ENCODE measurements at places on chromosomes 13 and 19.

- DNase-seq: no peak
These were observed 156.5 kb downstream of the LMO7 start for GRCh38 chr13:75792526-75793187.

DNA sequence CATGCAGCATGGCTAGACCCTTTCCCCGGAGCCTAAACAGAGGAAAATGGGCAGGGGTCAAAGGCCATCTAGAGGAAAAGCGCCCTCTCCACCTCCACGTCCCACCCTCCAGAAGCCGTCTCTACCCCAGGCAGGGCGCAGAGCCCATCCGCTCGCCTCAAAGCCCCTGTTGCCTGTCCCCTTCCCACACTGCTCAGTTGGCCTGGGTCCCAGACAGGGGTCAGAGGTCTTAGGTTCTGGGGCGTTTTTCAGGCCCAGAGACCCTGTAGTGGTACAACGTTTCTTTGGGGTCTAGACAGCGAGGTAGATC, 285 bp downstream of the TMEM143 start:
- DNase-seq: no peak

GRCh38 chr13:107200491-107200890, 632.6 kb upstream of the ARGLU1 start:
- DNase-seq: no peak

DNA sequence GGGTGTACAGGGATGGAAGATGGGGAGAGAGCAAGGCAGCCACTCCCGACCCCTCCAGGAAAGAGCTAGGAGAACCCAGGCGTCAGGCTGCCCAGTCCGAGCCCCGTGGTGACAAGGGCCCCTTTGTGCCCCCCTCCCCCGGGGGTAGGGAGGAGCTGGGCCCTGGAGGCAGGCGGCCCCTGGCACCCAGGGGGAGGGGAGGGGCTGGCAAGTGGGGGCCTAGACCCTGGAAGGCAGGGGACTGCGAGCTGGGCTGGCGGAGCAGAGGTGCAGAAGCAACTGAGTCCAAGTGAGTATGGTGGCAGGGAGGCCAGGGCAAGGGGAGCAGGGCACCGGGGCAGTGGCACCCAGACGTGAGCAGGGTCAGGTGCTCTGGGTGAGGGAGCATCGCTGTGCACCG, at the start of gene MAG:
MAG (plus strand) TSS at position 246 of the 400 bp plus-strand sequence. CDS start 3,248 bp downstream, outside the sequence.
- no peak for DNase-seq

DNA sequence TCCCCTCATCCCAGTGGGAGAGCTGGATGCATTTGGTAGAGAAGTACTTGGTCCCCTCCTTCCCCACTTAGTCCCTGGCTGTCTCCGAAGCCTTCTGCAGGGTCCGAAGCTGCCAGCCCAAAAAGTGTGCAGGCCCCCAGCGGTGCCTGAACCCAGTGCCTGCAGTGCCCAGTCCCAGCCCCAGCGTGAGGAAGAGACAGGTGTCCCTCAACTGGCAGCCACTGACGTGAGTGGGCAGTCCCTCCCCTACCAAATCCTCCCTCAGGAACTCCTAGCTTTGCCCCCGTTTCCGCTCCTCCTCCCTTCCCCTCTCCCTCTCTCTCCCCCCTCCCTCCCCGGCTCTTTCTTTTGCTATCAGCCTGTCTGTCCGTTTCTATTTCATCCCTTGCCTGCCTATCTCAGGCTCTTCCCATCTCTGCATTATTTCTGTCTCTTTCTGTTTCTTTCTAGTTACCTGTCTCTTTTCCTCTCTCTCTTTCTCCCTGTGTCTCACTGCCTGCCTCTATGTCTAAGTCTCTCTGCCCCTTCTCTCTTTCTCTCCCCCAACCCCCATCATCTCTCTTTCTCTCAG, 1.8 kb upstream of the LTBP4 start:
- DNase-seq: no peak

GRCh38 chr13:110396913-110397381, 89.9 kb downstream of the COL4A2 start:
- DNase-seq: peak; percentile 99

GRCh38 chr13:50766013-50766412, 77.5 kb downstream of the DLEU7 start:
- DNase-seq: no peak

- DNase-seq: peak; percentile 75
These were observed 447.4 kb downstream of the COG6 start for GRCh38 chr13:40102854-40103253.

DNA sequence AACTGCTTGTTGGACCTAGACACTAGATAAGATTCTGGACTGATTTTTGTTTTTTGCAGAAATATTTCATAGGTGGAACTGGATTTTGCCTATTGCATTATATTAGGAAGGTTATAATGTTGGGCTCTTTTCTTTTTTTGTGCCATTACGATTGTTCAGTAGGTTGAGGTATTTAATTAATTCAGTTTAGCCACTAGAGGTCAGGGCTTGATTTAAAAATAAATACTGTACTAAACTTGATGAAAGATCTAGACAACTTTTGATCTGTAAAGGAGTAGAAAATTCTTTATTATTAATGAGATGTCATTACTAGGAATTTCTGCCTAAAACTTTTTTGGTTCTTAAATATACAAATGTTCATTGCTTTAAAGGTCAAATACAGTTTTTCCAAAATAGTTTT, 15.2 kb upstream of the SUPT20H start:
- peak; percentile 46 for DNase-seq

GRCh38 chr19:10259162-10259905, 7.3 kb downstream of the MRPL4 start:
- DNase-seq: peak; percentile 67

GRCh38 chr19:52188822-52189734, 774 bp upstream of the PPP2R1A start:
- DNase-seq: no peak

GRCh38 chr19:50607874-50608785, 31.6 kb downstream of the SYT3 start:
- DNase-seq: peak; percentile 5

DNA sequence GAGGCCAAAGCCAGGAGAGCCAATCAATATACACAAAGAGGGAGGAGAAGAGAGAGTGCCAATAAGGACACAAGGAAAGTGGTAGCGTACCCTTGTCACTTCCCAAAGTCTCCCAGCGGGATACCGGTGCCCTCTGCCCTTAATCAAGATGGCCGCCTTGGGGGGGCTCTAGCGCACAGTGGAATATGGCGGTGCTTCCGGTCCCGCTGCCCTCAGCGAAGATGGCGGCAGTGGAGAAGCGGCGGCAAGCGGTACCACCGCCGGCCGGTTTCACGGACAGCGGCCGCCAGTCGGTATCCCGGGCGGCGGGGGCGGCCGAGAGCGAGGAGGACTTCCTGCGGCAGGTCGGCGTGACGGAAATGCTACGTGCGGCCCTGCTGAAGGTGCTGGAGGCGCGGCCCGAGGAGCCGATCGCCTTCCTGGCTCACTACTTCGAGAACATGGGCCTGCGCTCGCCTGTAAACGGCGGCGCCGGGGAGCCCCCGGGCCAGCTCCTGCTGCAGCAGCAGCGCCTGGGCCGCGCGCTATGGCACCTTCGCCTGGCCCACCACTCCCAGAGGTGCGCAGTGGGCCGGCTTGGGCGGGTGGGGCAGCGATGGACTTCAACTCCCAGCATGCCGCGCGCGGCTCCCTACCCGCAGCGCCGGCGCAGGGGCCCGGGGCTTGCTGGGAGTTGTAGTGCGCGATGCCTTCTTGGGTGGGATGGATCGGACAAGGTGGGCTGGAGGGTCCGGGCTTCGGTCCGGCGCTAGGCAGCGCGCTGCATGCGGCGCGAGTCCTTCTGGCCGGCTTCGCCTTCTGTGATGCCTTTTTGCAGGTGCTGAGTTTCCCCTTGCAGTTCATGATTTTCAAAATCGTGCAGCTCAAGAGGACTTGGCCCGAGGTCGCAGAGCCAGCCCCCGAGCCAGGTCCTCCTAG, at the start of gene TPGS1:
TPGS1 (plus strand) TSS at position 212 of the 918 bp plus-strand sequence; CDS start at position 222, 10 bp downstream.
- DNase-seq: peak; percentile 100

- no peak for DNase-seq
These were observed 9.6 kb downstream of the SH3GL1 start for GRCh38 chr19:4390567-4391305.

DNA sequence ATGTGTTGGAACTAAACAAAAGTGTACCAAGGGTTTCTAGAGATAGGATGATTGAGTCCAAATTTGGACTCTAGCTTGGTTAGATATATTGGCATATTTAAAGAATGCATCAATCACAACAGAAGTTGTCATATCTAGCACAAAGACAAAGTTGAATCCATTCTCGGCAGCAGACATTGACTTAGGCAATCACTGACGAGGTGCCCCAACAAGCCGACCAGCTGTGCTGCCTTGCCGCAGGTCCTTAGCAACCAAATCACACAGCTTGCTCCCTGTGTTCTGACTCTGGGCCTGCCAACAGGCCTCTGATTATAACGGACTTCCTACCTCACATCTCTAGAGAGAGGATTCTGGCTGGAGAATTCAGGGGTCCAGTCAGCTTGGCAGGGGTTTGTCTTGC, 208.7 kb downstream of the MTUS2 start:
- DNase-seq: no peak

DNA sequence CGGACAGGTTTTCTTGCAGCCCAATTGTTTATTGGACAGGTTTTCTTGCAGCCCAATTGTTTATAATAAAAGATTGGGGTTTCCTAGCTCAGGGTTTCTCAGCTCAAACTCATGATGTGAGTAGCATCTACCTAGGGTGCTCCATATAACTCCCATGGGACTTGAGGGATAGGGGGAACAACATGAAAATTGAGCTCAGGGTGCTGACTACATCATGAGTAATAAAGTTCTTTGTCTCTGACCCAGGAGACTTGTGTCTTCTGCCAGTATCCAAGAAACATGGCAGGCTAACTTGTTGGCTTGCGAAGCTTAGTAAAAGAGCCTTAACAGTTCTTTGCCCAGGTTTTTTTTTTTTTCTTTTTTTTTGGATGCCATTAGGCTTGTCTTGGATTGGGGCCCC, 59.2 kb upstream of the MYCBP2 start:
- peak; percentile 39 for DNase-seq
